ENCODE measurements at places on chromosomes 2 and 18. TPM values are rescaled to one million over a fixed set of nuclear protein-coding genes. Genes with fewer than 3 reads are reported as not detected.

STK25 gene
- 139 TPM for total RNA-seq

KIAA2012 gene
- not detected for total RNA-seq

TMEFF2 gene
- total RNA-seq: 0.46 TPM

CHRND gene
- total RNA-seq: not detected

RTTN gene
- total RNA-seq: 8.3 TPM

SERPINB5 gene
- total RNA-seq: 327 TPM

MFSD6 gene
- 265 TPM for total RNA-seq

AKAIN1 gene
- not detected for total RNA-seq

PLCD4 gene
- 0.42 TPM for total RNA-seq

ACKR3 gene
- total RNA-seq: 6.7 TPM

IL1F10 gene
- total RNA-seq: 19.3 TPM
